LHCN-M2 (cell line): ENCODE measurements at places on chromosomes 2 and 18. TPM values are rescaled to one million over a fixed set of nuclear protein-coding genes. Genes with fewer than 3 reads are reported as not detected.

The CTDP1 gene
- 16.4 and 19.7 TPM in 2 replicates for total RNA-seq

The MAPRE2 gene
- 23.0 and 33.9 TPM in 2 replicates for total RNA-seq

The MYOM1 gene
- under 0.01 and 0.06 TPM in 2 replicates for total RNA-seq

The ERCC3 gene
- 32.6 and 38.9 TPM in 2 replicates for total RNA-seq

The SIX3 gene
- not detected in 2 replicates for total RNA-seq

The LIMS4 gene
- total RNA-seq: 16.4 and 25.9 TPM in 2 replicates

The FOXD4L1 gene
- total RNA-seq: 0.06 TPM in 1 of 2 replicates, not detected in the other

The SATB2 gene
- total RNA-seq: 9.6 and 10.3 TPM in 2 replicates

The SPATA3 gene
- total RNA-seq: not detected in 2 replicates

The UGT1A10 gene
- total RNA-seq: not detected in 2 replicates
